ENCODE measurements at places on chromosomes 5 and 9.

DNA sequence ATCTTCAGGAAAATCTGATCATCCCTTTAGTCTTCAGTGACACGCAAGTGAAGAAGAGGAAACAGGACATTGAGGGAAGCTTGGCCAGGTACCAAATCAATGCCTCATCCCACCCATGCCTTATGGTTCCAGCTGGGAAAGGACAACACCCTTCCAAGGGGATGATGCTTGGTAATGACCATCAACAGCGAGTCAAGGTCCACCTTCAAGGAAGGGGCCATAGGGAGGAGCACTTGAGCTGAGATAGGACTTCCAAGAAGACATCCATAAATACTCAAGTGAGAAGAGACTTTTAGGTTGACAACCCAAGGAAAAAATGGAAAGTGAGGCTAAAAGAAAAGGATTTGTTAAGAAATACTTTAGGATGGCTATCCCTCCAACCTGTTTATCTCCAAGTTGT, 27.1 kb upstream of the GAS1 start:
- DNase-seq = no peak

GRCh38 chr5:52740007-52740406, 47.7 kb upstream of the ITGA1 start:
- DNase-seq = no peak

DNA sequence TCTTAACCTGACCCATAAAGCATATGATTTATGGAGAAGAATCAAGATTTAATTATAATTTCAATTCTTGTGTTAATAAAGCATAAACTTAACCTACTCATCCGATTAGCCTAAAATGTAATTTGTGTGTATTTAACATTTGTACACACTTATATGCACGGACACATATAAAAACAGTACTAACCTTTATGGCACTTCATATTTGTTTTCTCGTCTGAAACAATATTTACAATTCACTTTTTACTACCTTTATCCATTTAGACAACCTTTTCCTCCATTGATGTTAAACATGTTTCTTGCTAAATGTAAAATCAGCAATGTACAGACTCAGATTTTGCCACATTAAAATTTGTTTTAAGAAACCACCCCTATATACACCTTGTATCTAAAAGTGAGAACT, 22.8 kb downstream of the MEGF10 start:
- DNase-seq = no peak

DNA sequence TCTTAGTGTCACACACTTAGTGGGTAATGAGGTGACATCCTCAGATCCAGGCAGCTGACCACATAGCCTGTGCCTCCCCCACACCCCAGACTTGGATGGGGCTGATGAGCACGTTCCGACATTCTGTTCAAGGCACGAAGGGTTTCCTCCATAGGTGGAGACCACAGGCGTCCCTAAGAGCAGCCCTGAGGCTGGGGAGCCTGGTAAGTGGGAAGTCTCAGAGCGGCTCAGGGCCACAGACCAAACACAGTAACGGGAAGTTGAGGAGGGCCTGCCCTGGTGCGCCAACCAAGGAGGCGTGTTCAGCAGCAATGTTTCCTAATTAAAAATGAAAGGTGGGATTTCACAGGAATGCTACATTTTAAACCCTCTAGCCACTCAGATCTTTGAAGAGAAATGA, 102.3 kb upstream of the PHYKPL start:
- DNase-seq = no peak

DNA sequence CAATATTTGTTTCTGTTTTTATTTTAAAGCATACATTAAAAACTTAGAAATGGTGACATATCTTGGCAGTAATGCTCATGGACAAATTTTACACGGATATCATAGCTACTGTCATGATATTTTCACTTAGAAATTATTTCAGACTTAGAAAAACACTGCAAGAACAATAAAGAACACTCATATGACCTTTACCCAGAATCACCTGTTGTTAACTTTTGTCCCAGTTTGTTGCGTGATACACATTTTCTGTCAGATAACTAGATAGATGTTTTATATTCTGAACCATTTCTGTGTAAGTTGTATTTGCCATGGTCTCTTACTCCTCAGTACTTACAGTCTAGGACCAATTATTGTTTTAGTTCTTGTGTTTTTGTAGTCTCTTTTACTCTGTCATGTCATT, 3.6 kb upstream of the LRRC70 start:
- DNase-seq = no peak

GRCh38 chr9:113854310-113854709, 21.8 kb upstream of the ZNF618 start:
- no peak for DNase-seq

DNA sequence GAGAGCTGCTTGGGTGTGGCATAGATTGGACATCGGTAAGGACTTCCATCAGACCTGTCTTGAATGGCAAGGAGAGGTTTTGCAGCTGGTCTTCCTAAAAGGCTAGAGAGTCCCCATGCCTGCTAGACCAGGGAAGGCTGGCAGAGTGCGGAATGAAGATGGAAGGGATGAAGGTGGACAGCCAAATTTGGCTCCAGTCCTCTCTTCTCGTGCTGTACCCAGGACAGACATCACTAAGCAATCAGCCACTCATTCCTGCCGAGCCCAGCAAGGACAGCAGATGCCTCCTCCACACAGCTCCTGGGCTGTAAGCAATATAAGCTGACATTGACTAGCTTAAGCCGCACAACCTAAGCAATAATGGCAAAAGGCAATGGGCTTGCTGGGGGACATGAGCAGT, 112.0 kb downstream of the OLFM1 start:
- DNase-seq = no peak

DNA sequence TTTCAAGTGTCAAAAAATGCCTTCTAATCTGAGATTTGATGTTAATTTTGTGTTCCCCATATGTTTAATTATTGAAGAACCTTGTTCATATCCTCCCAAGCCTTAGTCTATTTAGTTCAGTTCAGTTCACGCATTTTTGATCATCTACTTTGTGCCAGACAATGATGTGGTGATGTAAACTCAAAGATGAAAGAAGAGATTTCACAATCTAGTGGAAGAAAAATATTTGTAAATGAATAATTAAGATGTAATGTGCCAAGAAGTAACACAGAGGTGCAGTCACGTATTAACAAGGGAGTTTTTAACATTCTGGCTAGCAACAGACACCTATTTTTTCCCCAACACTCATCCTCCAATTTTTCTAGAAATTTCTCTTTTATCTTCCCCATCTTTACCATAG, 22.1 kb upstream of the KIF2A start:
- DNase-seq = no peak

DNA sequence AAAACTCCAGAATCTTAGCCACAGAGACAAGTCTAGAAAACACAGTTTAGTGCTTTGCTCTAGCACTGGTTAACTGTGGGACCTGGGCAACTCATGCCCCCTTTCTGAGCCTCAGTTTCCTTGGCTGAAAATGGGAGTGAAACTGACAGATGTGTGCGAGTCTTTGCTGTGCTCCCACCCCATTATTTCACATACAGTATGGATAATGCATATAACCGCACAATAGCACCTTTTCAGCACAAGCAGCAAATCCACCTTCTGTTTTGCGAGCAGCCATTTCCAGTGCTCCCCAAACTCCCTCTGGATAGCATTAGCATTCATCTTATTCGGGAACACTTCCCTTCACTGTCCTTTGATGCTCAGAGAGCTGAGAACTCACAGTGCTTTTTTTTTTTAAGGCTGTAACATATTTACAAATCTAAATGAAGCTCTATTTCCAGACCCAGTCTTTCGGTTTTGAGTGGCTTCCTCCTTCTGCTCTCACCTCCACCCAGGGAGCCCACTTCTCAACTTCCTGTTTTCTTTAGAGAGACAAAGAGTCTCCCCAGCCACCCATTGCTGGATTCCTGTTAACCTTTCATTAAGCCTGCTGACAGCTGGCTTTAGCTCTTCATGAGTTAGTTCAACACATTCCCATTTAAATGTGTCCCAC, 49.2 kb downstream of the TIMD4 start:
- DNase-seq = no peak

DNA sequence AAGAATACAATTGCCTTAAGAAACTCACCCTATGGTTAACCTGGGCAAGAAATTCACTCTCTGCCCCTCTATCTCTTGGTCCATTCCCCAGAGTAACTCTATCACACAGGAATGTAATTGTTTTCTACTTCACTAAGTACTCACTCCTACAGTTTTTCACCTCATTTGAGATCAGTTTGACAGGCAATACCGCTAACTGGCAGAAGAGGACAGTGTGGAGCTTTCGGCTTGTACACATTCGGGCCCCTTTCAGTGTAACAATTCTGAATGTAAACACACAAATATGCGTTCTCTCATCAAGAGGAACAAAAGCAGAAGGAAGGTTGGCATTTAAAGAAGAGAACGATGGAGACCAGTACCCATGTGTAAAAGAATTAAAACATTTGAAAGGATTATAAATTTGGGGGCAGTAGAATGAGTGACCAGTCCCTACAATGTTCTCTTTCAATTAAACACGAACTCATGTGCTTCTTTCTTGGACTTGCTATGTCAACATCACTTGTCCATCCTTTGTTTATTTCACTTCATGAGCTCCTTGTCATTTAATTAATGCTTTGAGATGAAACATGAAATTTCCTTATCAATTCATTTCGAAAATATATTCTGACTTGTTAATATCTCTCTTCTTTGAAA, 188.5 kb upstream of the GRAMD2B start:
- no peak for DNase-seq

DNA sequence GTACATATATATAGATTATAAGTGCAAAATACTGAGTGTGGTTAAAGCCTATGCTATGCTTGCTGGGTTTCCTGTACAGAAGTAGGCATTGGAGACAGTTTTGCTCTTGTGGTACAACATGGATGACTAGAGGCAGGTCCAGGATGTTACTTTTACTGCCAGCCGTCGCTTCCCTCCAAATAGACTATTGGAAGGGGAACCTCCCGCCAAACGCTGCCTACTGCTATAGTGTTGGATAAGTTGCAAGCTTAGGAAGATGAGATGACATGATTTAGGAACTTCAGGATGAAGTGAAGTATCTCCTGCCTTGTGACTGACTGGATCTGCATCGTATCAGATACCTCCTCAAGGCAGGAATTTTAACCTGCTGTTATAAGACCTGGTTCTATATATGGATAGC, 30.9 kb downstream of the JAK2 start:
- no peak for DNase-seq

- DNase-seq = no peak
Measured at GRCh38 chr5:171318026-171318425, 9.0 kb downstream of the TLX3 start.

- DNase-seq = no peak
Measured at GRCh38 chr5:148682058-148683026, 28.0 kb upstream of the HTR4 start.

DNA sequence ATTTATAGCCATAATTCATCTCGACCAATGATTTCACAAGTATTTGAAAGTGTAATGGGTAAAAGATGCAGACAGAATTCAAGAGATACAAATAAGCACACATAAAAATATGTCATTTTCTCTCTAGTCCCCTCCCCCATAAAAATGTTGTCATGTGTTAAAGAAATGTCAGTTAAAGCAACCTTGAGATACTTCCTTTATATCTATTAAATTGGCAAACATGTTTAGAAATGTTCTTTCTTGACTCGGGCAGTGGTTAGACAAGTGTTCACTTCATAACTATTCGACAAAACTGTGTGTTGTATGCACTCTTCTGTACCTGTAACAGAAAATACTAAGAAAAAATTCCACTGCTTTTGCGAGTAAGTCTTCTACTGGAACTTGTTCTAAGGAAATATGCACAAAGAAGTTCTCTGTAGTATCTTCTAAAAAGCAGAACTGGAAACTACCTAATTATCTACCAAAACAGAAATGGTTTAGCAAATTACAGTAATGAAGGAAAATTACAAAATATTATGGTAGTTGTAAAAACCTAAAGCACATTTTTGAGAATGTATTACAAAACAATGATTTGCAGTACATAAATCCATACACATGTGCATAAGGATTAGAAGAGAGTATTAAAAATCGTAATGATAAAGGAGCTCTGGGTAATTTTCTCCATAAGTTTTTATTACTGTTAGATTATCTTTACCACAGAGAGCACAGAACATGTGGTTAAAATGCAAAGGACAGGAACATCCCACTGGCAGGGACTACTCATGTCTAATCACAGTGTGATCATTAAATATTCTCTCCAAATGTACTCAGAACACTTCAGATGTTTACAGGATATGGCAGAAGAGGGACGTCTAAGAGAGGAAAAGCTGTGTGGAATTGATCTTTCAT, 35.9 kb downstream of the FBXW2 start:
- DNase-seq = no peak

GRCh38 chr9:27563738-27564430, 9.4 kb downstream of the C9orf72 start:
- no peak for DNase-seq

DNA sequence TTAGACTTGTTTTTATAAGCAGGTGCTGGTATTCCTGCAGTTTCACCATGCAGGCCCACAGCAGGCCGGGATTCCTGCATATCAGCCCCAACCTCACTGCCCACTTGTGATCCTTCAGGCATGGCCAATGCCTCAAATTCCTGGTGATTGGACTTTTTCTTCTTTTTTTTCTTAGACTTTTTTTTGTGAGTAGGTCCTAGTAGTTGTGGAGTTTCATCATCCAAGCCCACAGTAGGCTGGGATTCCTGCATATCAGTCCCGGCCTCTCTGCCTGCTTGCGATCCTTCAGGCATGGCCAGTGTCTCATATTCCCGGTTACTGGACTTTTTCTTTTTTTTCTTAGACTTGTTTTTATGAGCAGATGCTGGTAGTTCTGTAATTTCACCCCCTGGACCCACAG, 4.8 kb downstream of the TTF1 start:
- no peak for DNase-seq

DNA sequence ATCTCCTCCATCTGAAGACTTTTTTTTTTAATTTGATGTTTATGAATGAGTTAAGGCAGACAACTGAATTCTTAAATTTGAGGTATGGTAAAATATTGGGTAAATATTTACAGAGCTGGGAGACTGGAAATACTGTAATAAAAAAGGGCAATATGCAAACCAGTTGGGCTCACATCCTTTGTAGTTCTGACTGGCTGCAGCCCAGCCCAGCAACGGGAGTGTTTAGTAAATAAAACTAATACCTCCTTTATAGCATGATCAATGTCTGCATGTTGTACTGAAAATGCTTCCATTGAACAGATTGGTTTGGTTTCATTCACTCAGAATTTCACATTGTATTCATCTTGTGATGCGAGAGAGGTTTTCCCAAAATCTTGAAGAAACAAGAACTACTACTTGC, 365.0 kb downstream of the DMRT2 start:
- DNase-seq = no peak

Measured in activated gamma-delta T cell treated with anti-CD3 and anti-CD28 coated beads, Interleukin-2, amount 50 U/mL, for 16 hours (primary cell).